ENCODE measurements at places on chromosomes 7 and 10.

GRCh38 chr7:18038382-18038781, 10.7 kb upstream of the PRPS1L1 start:
- ATAC-seq = no peak

DNA sequence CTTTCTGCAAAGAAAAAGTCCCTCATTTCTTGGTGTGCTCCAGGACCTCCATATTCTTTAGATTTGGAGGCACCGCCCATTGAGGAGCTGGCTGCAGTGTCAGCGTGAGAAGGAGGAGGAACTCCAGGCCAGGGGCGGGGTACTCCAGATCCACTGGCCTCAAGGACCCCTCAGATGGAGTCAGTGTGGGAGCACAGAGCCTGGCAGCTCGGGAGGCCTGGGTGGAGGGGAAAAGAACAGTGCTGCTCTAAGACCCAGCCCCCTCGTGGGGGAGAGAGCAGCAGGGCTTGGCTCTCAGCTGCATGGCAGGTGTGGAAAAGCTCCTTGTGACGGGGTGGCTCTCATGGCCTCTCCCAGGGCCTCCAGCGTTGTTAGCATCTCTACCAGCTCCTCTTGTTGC, 70.5 kb downstream of the ITGB1 start:
- no peak for ATAC-seq

- ATAC-seq = no peak
Measured at GRCh38 chr10:129761197-129761972, 202.7 kb downstream of the EBF3 start.

DNA sequence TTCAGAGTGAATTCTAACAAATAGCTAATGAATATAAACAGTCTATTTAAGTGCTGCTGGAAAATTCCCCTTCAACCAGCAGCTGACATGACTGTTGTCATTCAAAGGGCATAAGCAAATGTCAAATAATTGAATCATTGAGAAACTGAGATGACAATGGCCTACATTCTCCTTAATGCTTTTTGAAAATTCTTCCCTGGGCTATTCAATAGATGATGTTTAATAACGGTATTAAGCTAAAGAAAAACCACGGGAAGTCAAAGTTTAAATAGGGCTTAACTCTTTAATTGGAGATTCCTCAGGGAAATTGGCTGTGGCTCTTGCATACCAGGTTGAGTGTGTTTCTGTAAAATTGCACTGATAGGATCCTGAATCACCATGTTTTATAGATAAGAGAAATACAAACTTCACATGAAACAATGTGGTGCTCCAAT, 77.0 kb downstream of the ARL4A start:
- no peak for ATAC-seq

GRCh38 chr10:24463611-24464426, 254.9 kb downstream of the KIAA1217 start:
- peak; percentile 31 for ATAC-seq

- ATAC-seq = no peak
Measured at GRCh38 chr7:86788948-86789347, 145.2 kb downstream of the GRM3 start.

DNA sequence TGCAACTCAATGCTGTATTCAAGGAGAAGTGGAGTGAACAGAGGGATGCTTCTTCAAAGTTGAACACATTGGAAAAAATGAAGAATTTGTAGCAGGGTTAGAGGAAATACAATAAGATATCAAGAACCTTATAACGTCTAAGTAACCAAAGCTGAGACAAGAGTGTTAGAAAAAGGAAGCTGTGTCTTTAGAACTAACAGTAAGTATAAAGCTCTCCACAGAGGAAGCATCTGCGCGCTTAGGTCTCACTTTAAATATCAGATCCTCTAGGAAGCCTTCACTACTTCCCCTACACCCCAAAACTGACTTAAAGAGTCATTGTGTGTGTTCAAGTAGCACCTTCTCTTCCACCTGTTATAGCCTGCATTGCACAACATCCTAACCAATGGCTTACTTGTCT, 43.0 kb downstream of the CH25H start:
- ATAC-seq = peak; percentile 54

DNA sequence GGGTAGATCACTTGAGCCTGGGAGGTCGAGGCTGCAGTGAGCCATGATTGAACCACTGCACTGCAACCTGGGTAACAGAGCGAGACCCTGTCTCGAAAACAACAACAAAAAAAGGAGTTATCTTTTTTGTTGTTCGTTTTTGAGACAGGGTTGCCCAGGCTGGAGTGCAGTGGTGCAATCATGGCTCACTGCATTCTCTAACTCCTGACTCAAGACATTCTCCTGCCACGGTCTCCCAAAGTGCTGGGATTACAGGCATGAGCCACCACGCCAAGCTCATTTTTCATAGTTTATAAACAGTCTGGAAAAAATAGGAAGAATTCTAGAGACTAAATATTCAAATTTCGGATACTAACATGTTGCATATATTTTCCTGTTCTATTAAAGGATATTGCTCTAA, 29.4 kb downstream of the SFXN4 start:
- ATAC-seq = no peak

DNA sequence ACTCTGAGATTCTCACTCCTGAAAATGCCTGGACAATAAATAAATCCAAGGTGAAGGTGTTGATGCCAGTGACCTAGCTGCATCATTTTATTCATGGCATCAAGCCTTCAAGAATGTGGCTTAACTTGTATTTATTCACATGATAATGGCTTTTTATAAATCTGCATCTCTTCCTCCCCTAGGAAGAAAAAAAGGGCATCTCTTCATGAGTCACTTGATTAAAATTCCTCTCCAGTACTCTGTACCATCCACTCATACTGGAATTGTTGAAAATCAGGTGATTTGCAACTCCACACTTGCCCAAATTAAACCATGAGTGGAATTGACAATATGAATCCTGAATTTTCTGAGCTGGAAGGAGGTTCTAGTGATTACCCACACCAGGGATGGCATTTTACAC, 30.2 kb downstream of the PTPRE start:
- no peak for ATAC-seq

DNA sequence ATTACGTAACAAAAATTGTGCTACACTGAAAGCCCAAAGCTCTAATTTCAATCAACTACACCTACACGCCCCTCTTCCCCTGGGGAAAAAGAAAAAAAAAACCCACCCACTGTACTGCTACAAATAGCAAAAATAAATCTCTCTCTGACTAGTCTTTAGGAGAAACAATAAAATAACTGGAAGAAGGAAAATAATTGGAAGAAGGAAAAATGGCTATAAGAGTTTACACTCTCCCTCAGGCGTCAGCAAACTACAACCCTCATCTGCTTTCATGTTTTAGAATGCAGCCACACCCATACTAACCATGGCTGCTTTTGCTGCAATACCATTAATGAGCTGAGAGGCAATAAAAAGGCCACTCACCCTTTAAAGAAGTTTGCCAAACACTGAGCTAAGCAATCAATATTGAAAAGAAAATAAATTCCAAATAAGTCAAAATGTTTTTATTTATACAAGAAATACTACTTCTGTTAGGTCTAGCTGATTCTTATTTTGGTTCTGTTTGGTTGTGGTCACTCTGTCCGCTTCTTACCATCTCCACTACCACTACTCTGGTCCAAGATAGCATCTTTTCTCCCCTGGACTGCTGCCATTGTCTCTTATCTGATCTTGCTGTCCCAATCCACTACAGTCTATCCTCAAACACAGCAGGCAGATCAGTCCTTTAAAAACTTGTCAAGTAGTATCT, 3.8 kb downstream of the MINDY3 start:
- ATAC-seq = no peak

DNA sequence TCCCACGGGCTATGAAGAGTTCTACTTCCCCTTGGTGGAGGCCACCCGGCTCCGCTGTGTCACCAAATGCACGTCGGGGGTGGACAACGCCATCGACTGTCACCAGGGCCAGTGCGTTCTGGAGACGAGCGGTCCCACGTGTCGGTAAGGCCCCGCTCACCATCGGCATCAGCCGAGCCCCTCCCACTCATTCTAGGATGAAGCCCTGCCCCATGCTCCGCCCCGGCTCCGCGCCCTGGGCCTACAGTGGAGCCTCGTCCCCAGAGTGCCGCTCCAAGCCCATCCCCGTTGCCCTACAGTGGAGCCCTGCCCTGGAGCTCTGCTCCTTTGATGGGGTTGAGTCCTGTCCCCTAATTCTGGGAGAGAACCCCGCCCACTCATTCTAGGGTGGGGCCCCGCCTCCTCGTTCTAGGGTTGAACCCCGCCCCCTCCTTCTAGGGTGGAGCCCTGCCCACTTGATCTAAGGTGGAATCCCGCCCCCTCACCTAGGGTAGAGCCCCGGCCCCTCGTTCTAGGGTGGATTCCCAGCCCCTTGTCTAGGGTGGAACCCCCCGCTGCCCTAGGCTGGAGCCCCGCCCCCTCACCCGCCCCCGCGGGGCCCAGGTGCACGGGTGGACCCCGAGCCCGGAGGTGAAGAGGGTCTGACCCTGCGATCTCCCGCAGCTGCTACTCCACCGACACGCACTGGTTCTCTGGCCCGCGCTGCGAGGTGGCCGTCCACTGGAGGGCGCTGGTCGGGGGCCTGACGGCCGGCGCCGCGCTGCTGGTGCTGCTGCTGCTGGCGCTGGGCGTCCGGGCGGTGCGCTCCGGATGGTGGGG, 3.4 kb upstream of the MUC12 start:
- peak; percentile 44 for ATAC-seq

DNA sequence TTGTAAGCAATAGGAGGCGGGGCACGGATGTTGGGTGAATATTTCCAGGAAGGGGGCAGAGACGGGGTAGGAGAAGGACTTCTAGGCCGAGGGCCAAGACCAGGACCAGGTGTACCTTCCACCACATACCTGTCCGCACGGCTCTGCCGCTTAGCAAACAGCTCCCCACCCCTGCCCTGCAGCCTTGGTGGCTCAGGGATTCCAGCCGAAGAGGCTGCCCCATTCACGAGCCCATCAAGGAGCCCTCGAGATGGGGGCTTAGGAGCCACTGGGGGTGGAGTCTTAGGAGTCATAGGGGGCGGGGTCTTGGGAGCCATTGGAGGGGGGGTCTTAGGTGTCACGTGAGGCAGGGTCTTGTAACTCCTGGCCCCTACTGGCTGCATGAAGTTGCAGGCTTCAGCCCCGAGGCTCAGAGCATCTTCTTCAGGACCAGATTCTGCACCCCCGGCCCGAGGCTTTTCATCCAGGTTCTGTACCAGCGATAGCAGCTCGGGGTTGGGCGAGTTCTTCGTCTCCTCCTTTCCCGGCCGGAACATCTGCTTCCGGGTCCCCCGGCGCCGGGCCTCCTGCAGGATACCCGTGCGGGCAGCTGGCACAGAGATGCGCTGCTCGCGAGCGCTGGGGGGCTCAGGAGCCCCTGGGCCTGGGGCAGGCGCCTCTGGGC, 6.1 kb upstream of the MYOZ1 start:
- no peak for ATAC-seq

DNA sequence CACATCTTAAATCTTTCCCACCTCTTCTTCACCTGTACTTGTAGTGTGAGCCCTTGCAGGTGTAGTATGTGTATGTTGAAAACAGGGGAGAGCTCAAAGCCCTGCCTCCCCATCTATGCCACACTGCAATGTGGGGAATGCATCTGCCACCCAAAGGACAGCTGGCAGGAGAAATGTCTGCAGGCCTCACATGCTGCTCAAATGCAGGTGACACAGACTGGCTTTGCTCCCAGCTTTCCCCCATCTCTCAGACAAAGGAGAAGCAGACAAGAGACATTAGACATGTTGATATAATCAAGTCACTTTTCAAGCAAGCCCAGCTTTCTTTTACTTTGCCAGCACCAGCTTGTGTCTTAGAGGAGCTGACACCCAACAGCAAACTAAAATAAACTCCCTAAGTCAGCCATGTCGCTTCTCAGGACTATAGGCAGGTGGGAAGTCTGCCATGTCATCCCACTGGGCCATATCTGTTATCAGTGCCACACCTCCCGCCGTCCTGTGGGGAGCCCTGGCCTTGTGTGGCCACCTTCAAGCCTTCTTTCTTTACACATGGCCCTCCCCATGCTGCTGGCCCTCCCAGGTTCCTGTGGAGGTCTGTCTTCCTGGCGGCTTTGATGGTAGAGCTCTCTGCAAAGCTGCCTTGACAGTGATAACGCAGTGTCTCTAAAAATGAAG, 102.1 kb downstream of the CXCL12 start:
- ATAC-seq = no peak

DNA sequence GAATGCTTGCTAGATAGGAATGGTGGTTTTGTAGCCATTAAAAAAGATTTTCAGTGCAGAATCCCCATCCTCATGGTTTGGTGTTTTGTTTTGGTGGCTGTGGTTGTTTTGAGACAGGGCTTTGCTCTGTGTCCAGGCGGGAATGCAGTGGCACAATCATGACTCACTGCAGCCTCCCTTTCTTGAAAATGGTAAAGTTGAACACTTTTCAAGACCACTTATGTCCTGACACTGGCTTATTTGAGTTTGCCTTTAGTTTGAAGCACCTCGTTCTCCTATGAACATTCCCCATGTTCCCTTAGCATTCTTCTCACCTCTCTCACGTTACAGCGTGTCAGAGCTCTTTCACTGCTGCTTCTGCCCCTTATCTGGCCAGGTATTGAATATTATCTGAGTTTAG, 140.1 kb downstream of the LRRC4 start:
- no peak for ATAC-seq

DNA sequence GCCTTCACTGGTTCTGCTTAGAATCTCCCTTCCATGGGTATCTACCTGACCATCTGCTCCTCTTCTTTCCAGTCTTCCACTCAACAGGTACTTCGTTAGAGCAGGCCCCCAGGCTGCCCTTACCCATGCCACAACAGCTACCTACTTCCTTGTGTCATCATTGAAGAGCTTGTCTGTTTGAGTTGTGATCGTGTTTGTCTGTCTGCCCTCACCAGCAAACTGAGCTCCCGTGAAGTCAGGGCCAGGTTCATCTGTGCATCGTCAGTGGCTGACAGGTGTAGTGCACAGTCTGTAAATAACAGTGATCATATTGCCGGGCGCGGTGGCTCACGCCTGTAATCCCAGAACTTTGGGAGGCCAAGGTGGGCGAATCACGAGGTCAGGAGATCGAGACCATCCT, 5.0 kb downstream of the NIPSNAP2 start:
- ATAC-seq = no peak

- ATAC-seq = no peak
Measured at GRCh38 chr10:81270051-81270450, 604.9 kb upstream of the NRG3 start.

- no peak for ATAC-seq
Measured at GRCh38 chr7:71735961-71736556, 604.1 kb downstream of the GALNT17 start.

GRCh38 chr10:66273966-66274519, 651.8 kb upstream of the LRRTM3 start:
- ATAC-seq = no peak

- no peak for ATAC-seq
Measured at GRCh38 chr10:46264336-46264735, 22.5 kb upstream of the ANTXRL start.

- no peak for ATAC-seq
Measured at GRCh38 chr7:21544715-21545114, 1.9 kb downstream of the DNAH11 start.

- no peak for ATAC-seq
Measured at GRCh38 chr10:16470747-16471146, 33.9 kb downstream of the PTER start.

- no peak for ATAC-seq
Measured at GRCh38 chr10:118373786-118374185, 31.7 kb upstream of the FAM204A start.

DNA sequence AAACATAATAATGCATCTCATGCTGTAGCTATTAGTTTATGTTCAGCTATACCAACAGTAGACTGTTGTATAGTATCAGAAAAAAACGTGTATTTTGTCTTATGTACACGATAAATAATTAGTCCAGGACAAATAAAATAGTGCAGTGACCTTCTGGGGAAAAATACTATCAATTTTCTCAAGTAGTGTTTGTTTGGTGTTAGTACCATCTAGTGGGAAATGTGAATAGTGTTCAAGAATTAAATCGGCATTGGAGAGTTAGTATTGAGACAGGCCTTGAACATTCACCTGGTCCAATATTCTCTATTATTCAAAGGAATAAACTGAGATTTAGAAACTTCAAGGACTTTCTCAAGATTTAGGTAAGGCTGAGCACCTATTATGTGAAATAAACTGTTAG, 21.7 kb upstream of the OR2A5 start:
- ATAC-seq = no peak

Data from stimulated activated memory B cell treated with anti-CD40 and anti-IgM and Interleukin-4, amounts not matched to agents 10 μg/mL and 1 μg/mL and 100 μg/mL, for 72 hours (primary cell).